Endothelial cell (in vitro differentiated cells): ENCODE measurements at places on chromosomes 4 and X. TPM values are rescaled to one million over a fixed set of nuclear protein-coding genes. Genes with fewer than 3 reads are reported as not detected.

POU3F4 gene
- total RNA-seq = not detected

- DNase-seq = peak; percentile 6
Observed at GRCh38 chr4:176789955-176790354, 2.8 kb downstream of the VEGFC start.

GRCh38 chrX:133414406-133415275, 648 bp downstream of the GPC4 start:
- DNase-seq = peak; percentile 21

- DNase-seq = peak; percentile 47
Observed at GRCh38 chrX:153726286-153727122, 1.8 kb downstream of the ABCD1 start.

- DNase-seq = no peak
Observed at GRCh38 chrX:108126661-108127060, 35.1 kb downstream of the ATG4A start.

DNA sequence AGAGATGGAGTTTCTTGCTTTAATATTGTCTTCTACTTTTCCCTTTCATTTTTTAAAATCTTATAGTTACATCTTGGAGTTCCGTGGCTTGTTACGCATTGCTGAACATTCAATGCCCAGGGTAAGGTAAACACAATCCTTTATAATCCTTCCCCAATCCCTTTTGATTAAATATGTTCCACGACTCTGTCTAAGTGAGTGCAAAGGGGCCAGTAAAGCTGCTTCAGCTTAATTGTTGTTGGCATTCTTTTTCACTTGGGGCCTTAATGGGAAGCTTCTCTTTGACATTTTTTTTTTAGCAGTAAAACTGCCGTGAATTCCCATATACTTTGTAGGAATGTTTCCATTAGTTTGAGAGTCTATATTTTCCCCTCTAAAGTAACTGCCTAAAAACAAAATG, 1028.1 kb downstream of the C4orf33 start:
- DNase-seq = no peak

SSX4 gene
- not detected for total RNA-seq
